Activated CD4-positive, alpha-beta memory T cell treated with anti-CD3 and anti-CD28 coated beads, Interleukin-2, amount 10 ng/mL, durations not matched to agents 7 days and 5 days (primary cell): ENCODE measurements at places on chromosomes 5 and 9. TPM values are rescaled to one million over a fixed set of nuclear protein-coding genes. Genes with fewer than 3 reads are reported as not detected.

The VAV2 gene
- total RNA-seq, result 2.9 TPM

The PLEKHG4B gene
- total RNA-seq, result not detected

The TMEFF1 gene
- 0.18 TPM for total RNA-seq

DNA sequence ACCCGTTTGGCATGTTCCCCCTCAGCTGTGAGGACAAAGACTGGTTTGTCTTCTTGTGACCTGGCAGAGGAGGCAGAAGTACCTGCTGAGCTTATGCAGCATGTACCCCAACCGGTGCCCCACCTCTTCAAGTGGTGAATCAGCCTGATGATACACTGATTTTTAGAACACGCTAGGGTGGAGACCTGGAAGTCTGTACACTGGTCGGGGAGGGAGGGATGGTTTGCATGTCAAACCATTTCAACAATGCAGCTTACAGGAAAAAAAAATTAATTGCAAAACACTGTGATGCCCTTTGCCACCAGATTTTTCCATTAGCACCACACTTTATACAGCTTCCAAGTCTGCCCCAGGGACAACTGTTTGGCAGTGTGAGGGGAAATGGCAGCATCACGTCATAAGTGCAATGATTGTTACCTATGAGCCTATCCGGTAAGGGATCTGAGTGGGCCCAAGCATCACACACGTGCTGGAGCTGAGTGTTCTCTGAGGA lies 155.1 kb upstream of the DMRT1 start:
- DNase-seq, result no peak
- H3K4me3 ChIP-seq, result no peak overlapping the region
- no peaks in the 10 kb centered on the region for H3K4me1 ChIP-seq
- H3K36me3 ChIP-seq, result no peaks in the 10 kb centered on the region

DNA sequence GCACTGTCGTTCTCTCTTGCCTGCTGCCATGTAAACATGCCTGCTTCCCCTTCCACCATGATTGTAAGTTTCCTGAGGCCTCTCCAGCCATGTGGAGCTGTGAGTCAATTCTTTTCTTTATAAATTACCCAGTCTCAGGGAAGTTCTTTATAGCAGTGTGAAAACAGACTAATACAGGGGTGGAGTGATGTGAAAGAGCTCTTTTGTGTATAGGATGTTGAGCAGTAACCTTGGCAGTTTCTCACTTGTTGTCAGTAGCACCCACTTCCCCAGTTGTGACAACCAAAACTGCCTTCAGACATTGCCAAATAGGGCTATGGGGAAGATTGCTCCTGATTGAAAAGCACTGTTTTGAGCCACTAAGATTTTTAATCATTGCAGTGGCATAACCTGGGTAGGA lies 552.2 kb upstream of the ZNF462 start:
- no peaks in the 10 kb centered on the region for H3K27me3 ChIP-seq
- no peaks in the 10 kb centered on the region for H3K4me1 ChIP-seq
- no peak overlapping the region for H3K27ac ChIP-seq
- no peak overlapping the region for H3K4me3 ChIP-seq

DNA sequence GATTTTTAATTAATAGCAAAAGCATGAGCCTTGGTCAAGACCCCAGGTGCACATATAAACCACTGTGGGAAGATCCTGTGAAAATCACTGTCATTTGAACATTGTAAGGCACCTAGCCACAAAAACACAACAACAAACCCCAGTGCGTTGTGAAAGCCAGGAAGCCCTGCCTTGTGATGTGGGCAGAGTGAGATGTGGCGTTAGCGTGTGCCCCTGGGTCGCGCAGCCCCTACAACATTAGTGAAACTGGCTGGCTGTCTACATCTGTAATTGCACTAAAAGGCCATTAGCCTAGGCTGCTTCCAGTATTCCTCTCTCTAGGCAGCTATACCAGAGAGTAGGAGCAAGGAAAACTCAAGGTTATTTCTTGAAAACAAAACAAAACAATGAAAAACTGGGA lies 21.1 kb upstream of the PDZD2 start:
- no peaks in the 10 kb centered on the region for H3K4me1 ChIP-seq
- H3K27ac ChIP-seq, result no peak overlapping the region
- DNase-seq, result no peak
- H3K27me3 ChIP-seq, result peaks cover 13% of the 10 kb centered on the region

DNA sequence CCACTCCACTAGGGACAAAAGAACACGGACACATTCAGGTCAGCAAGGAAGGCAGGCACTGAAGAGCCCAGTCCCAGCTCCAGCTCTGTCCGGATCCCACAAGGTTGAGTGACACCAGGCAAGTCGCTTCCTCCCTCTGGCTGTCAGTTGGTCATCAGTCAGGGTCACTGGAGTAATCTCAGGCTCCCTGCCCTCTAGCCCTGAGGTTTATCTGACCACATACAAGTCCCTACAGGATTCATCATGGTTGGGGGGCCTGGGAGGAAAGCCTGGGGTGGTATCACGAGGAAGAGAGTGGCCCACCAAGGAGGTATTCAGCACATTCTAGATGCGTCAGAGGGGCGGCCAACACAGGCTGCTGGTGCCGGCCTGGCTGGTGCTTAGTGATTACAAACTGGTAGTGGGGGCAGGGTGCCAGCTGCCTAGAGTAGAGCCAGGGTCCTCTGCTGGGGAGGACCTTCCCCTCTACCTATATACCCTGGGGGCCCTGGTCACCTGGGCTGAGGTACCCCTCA lies 81.5 kb downstream of the SHB start:
- H3K36me3 ChIP-seq, result no peaks in the 10 kb centered on the region
- peaks cover 3% of the 10 kb centered on the region for H3K4me1 ChIP-seq
- H3K27me3 ChIP-seq, result peaks cover 1% of the 10 kb centered on the region
- DNase-seq, result no peak

GRCh38 chr5:53019320-53019719 lies 30.2 kb downstream of the ITGA2 start:
- no peak overlapping the region for H3K27ac ChIP-seq
- no peak for DNase-seq
- H3K4me1 ChIP-seq, result peaks cover 27% of the 10 kb centered on the region
- H3K27me3 ChIP-seq, result peaks cover 14% of the 10 kb centered on the region
- H3K4me3 ChIP-seq, result no peak overlapping the region

GRCh38 chr9:111659691-111660090 lies 1.7 kb upstream of the GNG10 start:
- peaks cover 26% of the 10 kb centered on the region for H3K4me1 ChIP-seq
- H3K36me3 ChIP-seq, result peaks cover 23% of the 10 kb centered on the region
- H3K27me3 ChIP-seq, result no peaks in the 10 kb centered on the region
- H3K4me3 ChIP-seq, result no peak overlapping the region
- H3K27ac ChIP-seq, result no peak overlapping the region

DNA sequence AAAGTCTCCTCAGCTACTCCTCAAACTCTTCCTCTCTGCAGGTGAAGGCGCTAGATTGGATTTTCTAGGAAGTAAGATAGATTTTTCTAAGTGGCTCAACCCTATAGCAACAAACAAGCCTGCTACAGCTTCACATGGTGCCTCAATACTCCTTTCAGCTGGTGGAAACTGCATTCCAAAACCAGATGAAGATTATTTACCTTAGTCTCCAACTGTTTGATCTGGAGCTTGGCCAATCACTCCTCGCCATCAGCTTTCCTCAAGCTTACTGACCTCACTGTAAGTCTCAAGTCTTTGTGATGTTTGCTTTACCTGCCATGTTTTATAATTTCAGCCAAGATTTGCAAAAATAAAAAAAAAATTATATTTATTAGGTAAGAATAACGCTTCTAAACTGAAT lies 622.4 kb downstream of the CHSY3 start:
- DNase-seq, result no peak
- H3K4me3 ChIP-seq, result no peak overlapping the region
- H3K27me3 ChIP-seq, result no peaks in the 10 kb centered on the region
